Esophagus squamous epithelium (tissue), 5 donors: ENCODE measurements at places on chromosomes 6 and 20.

GRCh38 chr20:45358282-45359068 lies 4.5 kb upstream of the SYS1 start:
- DNase-seq = no peak

GRCh38 chr6:90274451-90275030 lies 22.1 kb downstream of the BACH2 start:
- DNase-seq = peak; percentile 27

GRCh38 chr6:15516923-15517560 lies 145.8 kb downstream of the DTNBP1 start:
- no peak for DNase-seq

DNA sequence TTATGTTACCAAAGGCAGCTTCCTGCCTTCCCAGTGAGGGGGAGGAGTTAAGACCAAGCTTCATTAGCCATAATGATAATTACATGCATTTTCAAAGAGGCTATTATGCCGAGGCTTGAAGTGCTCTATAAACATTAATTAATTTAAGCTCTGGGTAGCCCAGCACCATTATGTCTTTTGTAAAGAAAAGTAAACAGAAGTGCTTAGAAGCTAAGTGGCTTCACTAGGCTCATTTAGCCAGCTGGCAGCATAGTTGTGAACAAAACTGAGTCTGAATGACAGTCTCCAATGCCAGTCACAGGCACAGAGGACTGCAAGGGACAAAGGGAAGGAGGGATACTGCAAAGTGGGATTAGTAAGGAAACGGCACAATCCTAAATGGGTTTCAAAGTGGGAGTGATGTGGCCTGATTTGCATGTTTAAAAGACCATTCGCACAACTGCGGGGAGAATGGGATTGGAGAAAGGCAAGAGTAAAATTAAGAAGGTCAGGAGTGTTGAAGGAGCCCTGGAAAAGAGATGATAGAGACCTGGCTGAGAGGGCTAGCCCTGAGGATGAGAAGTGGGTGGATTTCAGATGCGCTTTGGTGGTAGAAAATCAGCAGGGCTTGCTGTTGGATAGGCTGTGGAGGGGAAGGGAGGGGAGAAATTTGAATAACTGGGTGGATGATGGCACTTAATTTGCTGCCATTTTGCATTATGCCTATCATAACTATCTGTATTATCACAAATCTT lies 20.1 kb upstream of the ISM1 start:
- no peak for DNase-seq

- no peak for DNase-seq
These were observed 45.2 kb downstream of the DPPA5 start for GRCh38 chr6:73308712-73309534.

GRCh38 chr6:72699159-72699558 lies 77.3 kb downstream of the KCNQ5 start:
- DNase-seq = no peak

- no peak for DNase-seq
These were observed 121.8 kb downstream of the COL9A1 start for GRCh38 chr6:70180901-70181599.

- DNase-seq = no peak
These were observed 192.3 kb upstream of the THBS2 start for GRCh38 chr6:169445661-169446581.

GRCh38 chr6:122381494-122382265 lies 17.8 kb upstream of the HSF2 start:
- DNase-seq = no peak

DNA sequence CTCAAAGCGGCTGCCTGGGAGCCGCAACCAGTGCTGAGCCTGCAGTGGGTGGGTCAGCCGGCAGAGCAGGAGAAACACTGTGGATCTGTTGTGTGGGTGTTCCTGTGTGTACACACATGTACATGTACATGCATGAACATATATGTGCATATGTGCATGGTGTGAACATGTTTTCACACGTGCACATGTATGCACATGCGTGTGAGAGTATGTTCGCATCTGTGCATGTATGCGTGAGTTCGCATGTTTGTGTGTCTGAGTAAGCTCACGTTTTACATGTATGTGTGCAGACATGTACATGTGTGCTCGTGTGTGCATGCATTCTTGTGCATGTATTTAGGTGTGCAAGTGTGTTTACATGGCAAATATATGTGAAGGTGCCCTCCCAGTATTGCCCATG lies 302.6 kb downstream of the CDH4 start:
- no peak for DNase-seq

DNA sequence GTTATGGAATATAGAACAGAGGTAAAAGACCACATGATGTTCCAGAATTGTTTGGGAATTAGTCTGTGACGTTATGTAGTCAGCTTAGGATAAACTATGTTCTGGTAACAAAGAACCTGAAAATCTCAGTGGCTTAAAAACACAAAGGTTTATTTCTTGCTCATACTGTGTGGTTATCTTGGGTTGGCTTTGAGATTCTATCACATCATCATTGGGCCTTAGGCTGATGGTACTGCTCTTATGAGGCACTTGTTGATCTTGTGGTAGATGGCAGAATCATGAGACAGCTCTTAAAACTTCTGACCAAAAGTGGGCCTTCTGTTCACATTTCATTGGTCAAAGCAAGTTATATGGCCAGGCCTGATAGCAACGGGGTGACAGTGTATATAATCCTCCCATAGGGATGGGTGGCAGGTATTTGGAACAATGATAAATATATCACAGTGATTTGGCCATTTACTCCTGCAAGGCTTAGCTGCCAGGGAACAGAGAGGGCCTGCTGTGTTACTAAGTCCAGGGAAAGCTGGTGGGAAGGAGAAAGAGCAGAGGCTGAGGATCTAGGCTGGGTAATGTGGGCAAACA lies 13.5 kb downstream of the DHX35 start:
- DNase-seq = no peak

DNA sequence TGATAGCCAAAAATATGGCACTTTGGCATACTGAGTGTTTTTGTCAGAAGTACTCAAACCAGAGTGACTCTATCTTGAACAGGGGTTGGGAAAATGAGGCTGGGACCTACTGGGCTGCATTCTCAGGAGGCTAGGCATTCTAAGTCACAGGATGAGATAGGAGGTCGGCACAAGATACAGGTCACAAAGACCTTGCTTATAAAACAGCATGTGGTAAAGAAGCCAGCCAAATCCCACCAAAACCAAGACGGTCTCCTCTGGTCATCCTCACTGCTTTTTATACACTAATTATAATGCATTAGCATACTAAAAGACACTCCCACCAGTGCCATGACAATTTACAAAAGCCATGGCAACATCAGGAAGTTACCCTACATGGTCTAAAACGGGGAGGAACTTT lies 985.1 kb downstream of the HACE1 start:
- DNase-seq = no peak
